COR-L47 (cell line): ENCODE measurements at places on chromosomes 3 and 15.

GRCh38 chr3:105529456-105529855, 162.7 kb downstream of the ALCAM start:
- no peak for DNase-seq

DNA sequence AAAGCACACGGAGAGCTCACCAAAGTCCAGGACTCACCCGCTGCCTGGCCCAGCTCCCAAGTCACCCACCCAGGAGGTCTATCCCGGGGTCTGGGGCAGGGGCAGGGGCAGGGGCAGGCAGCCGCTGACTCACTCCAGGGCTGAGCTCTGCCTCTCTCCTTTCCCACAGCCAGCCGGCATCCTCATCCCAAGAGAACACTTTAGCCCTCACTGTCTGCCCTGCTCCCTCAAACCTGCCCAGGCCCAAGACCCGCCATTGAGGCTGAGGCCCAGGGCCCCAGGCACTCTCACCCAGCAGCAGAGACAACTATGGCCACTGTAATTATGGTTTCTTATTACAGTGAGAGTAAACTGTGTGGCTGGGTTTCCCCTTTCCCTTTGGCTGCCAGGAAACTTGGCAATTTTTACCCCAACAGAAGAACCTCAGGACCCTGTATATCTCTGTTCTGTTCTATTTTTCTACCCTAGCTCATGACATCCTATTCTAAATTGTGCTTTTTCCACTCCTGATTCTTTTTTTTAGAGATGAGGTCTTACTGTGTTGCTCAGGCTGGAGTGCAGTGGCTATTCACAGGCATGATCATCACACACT, 53.0 kb downstream of the IQSEC1 start:
- no peak for DNase-seq

- DNase-seq: no peak
Observed at GRCh38 chr15:70788114-70789049, 25.0 kb upstream of the UACA start.

DNA sequence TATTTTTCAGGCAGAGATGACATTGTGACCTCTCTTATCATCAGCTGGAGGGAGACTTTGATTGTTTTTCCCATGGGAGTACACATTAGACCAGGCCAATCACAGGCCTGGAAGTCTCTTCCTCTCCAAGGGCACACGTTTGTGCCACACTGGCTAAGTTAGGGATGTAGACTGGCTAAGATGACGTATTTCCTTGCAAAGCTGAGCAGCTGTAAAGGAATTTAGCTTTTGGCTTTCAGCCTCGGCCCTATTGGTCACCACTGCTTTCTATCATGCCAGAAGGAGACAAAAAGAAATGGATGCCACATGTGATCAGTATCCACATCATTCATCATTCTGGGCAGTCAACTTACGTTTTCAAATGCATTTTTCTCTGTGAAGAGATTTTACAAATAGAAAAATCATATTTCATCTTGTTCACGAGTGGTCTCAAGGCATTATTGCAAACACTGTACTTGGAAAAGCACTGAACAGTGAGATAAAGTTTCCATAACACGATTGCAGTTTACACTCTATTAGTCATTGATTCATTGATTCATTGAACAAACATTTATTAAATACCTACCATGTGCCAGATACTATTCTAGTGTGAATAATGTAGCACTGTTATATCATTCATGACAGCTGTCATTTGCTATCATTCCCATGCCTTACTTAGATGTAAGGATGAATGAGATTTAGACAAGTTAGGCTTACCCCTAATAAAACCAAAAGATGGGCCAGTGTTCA, 27.0 kb upstream of the RNF7 start:
- no peak for DNase-seq

DNA sequence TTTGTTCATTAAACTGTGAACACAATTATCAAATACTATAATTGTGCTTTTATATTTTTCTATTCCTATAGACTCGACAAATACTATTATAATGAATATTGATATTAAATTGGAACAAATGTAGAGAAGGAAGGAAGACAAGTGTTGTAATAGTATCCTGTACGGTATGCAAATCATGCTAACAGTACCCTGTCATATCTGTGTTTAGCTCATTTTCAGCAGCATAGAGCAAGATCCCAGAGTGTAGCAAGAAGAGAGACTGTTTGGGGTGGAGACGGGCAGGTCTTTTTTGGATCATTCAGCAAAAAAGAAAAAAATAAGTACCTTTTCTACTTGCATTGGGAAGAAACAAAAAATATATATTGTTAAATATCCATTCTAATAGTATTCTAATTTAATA, 224.1 kb downstream of the TPRG1 start:
- DNase-seq: no peak

GRCh38 chr3:196837819-196838420, 29.8 kb upstream of the SENP5 start:
- peak; percentile 32 for DNase-seq

GRCh38 chr3:155069729-155070128, 10.4 kb upstream of the MME start:
- DNase-seq: no peak

DNA sequence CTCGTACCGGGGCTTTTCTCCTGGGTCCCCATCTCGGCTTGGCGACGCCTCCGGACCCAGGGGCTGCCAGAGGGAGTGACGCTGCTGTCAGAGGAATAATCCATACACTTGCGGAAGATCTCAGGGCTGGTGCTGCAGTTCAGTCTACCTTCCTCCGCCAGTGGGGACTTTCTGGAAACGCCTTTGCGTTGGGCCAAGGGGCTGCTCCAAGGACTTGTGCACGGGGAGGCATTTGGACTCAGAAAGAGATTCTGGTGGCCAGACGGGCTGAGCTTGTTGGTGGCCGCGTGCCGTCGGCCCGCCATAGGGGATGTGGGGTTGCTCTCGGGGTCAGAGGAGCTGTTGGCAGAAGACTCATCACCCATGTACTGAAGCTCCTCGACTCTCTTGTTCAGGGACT, 21.8 kb downstream of the LARP6 start:
- no peak for DNase-seq

GRCh38 chr3:160801386-160802118, 45.5 kb downstream of the PPM1L start:
- DNase-seq: no peak

GRCh38 chr3:155032918-155033317, 47.2 kb upstream of the MME start:
- DNase-seq: no peak

DNA sequence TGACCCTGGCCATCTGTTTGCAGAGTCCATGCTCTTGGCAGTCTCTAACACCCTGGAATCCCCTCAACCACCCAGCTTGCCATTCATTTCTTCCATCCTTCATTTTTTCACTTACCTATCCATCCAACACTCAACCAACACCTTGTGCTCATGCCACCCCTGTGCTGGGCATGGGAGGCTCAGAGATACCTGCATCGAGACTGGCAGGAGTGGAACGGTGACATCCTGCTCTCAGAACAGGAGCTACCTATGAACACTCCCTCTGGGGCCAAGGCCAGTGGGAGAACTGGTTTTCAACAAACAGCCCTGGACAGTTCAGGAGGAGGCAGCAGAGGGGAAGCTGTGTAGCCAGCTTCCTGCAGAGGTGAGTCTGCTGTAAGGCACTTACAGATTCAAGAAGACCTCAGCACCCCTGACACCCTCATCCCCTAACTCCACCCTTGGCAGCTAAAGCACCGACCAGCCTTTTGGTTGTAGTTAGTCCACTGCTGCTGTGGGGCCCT, 19.5 kb upstream of the ATP2B2 start:
- no peak for DNase-seq

DNA sequence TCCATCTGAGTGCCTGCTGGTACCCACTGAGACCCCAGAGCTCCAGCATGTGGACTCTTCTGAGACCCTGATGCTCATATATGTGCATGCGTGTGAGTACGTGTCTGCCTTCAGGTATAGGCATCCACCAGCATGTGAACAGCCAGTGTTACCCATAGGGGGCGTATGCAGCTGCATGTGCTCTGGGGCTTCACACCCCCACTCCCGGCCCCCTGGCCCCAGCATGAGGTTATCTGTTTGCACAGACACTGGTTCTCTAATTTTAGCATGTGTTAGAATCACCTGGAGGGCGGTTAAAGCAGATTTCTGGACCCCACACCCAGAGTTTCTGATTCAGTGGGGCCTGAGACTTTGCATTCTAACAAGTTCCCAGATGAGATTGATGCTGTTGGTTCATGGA, 824 bp upstream of the CILP start:
- DNase-seq: peak; percentile 6

- DNase-seq: no peak
Observed at GRCh38 chr3:82002986-82003642, 241.7 kb upstream of the GBE1 start.

- no peak for DNase-seq
Observed at GRCh38 chr3:53630547-53630946, 136.1 kb downstream of the CACNA1D start.

GRCh38 chr3:74033806-74034205, 409.1 kb upstream of the PDZRN3 start:
- no peak for DNase-seq

- DNase-seq: no peak
Observed at GRCh38 chr3:45191924-45192417, 34.1 kb downstream of the TMEM158 start.

GRCh38 chr3:107847791-107848190, 243.0 kb downstream of the CD47 start:
- DNase-seq: no peak

DNA sequence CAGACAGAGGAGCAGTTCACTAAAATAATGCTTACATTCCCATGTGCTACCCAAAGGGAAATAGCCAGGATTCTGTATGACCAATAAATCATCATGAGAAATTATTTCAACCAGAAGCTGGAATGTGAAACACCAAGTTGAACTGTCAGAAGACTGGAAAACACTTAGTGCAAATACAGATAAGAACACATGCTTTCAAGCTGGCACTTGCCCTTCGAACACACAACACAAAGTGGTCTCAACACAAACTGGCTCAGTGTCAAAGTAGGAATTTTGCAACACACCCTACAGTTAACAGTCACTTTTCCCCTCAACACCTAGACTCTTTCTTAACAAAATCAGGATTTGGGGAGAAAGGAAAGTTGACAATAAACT, 1.3 kb downstream of the FSD2 start:
- DNase-seq: no peak

- no peak for DNase-seq
Observed at GRCh38 chr3:18284716-18285115, 140.4 kb downstream of the SATB1 start.

DNA sequence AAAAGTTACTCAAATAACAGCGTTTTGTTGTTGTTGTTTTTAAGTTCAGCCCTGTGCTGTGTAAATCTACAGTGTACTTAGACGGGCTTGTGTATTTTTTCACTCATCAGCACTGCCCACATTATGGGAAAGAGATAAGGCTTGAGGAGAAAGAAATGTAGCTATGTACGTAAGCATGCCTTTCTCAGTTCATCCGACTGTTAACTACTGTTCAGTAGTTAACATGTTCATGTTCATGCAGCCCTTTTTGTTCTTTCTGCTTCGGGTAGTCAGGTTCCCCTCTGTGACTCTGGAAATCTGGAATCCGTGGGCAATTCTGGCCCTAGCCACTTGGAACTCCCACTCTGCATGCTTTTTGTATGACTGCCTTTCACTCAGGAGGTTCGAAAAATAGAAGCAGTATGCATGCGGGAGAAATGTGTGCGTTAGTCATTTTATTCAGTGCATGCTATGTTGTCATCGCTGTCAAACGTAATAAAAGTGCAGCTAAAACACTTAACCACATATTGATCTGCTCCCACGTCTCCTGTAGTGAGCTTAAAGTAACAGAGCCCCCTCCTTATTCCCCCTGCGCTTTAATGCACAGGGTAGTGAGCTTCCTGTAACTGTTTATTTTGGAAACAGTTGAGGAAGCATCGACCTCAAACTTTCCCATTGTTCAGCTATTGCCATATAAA, 283.1 kb upstream of the NR2F2 start:
- DNase-seq: no peak
